ENCODE measurements at places on chromosomes 2 and 18.

GRCh38 chr18:76546088-76546435 lies 51.0 kb upstream of the ZNF516 start:
- DNase-seq, result no peak

DNA sequence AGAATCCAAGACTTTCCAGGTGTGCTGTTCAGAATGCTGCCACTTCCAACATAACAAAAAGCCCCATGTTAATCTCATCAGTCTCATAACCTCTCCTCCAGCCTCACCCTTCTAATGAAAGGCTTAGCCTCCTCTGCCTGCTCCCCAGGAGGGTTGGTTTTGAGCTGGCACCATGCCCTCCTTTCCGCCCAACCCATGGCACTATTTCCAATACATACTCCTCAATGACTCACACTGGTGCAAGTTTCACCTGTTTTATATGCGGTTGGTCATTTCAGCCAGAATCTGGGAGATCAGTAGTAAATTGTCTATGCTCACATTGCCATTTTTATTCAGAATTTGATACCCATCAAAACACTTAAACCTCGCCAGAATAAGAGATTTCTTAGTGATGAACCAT lies 157.6 kb upstream of the NRP2 start:
- DNase-seq, result no peak

DNA sequence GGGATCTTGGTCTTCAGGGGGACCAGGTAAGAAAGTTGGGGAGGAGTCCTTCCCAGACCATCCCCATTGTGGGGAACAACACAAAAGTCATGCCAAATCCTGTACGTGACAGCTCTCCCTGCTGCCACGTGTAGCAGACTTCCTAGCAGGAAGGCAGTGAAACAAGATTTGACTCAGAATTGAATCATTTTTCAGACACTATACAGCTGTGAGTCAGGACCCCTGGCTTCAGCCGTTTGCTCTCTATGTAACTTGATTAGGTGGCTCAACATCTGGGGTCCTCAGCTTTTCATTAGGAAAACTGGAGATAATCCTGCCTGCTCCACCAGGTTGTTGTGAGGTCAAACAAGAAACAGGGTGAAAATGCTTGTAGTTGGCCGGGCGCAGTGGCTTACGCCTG lies 32.9 kb upstream of the PDCL3 start:
- peak; percentile 8 for DNase-seq

DNA sequence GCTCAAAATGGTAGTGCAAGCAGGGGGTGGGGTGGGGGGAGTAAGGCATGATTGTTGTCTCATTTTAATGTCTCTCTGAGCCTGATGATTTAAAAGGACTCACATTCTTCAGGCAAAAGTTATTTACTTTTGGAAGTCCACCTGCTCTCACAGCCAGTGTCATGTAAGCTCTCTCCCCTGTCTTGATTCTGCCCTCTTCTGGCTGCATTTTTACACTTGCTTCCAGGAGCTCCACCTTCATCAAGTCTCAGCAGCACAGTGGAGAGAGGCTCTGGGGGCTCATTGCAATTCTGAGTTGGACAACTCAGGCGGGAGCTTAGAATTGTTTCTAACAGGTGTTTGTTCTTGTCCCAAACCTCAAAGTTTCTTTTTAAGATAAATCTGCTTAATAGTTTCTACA lies 39.2 kb downstream of the GNAL start:
- DNase-seq, result peak; percentile 28

- DNase-seq, result no peak
Observed at GRCh38 chr2:33236482-33237385, 239.7 kb upstream of the RASGRP3 start.

- no peak for DNase-seq
Observed at GRCh38 chr2:25582077-25582830, 91.1 kb downstream of the DTNB start.

GRCh38 chr2:235960716-235961640 lies 207.2 kb downstream of the GBX2 start:
- no peak for DNase-seq

DNA sequence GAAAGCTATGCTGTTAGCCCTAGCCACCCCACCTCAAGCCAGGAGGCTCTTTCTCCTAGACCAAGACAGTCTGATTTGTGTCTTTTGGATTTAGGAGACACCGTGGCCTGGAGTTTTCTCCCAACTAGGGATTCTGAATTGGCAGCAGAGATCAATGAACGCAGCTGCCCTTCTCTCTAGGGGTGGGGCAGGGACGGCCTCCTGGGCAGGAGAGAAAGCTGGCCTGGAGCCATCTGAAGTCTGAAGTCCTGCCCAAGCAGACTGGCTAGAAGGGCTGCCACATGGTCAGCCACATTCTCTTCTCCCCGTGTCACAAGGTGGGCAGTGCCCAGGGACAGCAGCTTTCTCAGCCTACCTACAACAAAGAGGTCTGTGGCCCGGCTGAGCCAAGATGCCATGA lies 45.1 kb downstream of the PIEZO2 start:
- DNase-seq, result no peak

- DNase-seq, result no peak
Observed at GRCh38 chr2:124048664-124049063, 23.6 kb downstream of the CNTNAP5 start.

GRCh38 chr18:23872701-23873550 lies 141.6 kb upstream of the TTC39C start:
- DNase-seq, result no peak

- no peak for DNase-seq
Observed at GRCh38 chr2:205915130-205915524, 170.8 kb downstream of the INO80D start.

All from RKO (cell line).